ENCODE measurements at places on chromosomes 4 and X. TPM values are rescaled to one million over a fixed set of nuclear protein-coding genes. Genes with fewer than 3 reads are reported as not detected.

PI4K2B gene
- 23.1 TPM for total RNA-seq

- no peak overlapping the region for H3K4me3 ChIP-seq
- H3K4me1 ChIP-seq: peaks cover 15% of the 10 kb centered on the region
- no peak overlapping the region for H3K27ac ChIP-seq
- H3K27me3 ChIP-seq: no peaks in the 10 kb centered on the region
These were observed 141.6 kb downstream of the DCLK2 start for GRCh38 chr4:150219841-150220240.

MAGEB2 gene
- total RNA-seq: not detected

PITX2 gene
- not detected for total RNA-seq

DNA sequence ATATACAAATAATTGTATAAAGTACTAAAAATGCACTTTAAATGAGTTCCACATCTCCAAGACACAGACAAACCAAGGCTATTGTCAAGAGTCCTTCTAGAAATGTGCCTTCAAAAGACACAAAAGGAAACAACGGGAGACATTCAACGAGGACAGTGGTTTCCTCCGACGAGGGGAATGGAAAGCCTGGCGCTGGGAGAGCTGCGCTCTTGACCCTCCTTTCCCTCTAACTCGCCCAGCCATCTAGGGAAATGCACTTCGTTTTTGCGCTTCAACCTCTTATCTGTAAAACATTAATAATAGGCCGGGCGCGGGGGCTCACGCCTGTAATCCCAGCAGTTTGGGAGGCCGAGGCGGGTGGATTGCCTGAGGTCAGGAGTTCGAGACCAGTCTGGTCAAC, 37.0 kb downstream of the ZFP42 start:
- H3K27ac ChIP-seq: no peak overlapping the region
- no peaks in the 10 kb centered on the region for H3K27me3 ChIP-seq
- no peak overlapping the region for H3K4me3 ChIP-seq

GRCh38 chrX:134632355-134632754, 25.9 kb downstream of the PLAC1 start:
- H3K27me3 ChIP-seq: no peaks in the 10 kb centered on the region
- H3K4me3 ChIP-seq: no peak overlapping the region
- H3K4me1 ChIP-seq: no peaks in the 10 kb centered on the region
- H3K36me3 ChIP-seq: no peaks in the 10 kb centered on the region
- no peak overlapping the region for H3K27ac ChIP-seq

GRCh38 chr4:1253831-1254230, 4.9 kb upstream of the CTBP1 start:
- DNase-seq: no peak
- H3K36me3 ChIP-seq: peaks cover 9% of the 10 kb centered on the region
- H3K27me3 ChIP-seq: no peaks in the 10 kb centered on the region
- no peak overlapping the region for H3K27ac ChIP-seq

GRCh38 chr4:10611673-10612072, 72.9 kb downstream of the CLNK start:
- no peaks in the 10 kb centered on the region for H3K27me3 ChIP-seq
- DNase-seq: no peak
- no peak overlapping the region for H3K27ac ChIP-seq
- H3K36me3 ChIP-seq: no peaks in the 10 kb centered on the region
- no peak overlapping the region for H3K4me3 ChIP-seq

- no peaks in the 10 kb centered on the region for H3K27me3 ChIP-seq
- peak within 1 kb of the TSS; percentile 39 for H3K4me3 ChIP-seq
- peak within 1 kb of the TSS; percentile 36 for H3K27ac ChIP-seq
- H3K36me3 ChIP-seq: no peaks in the 10 kb centered on the region
These were observed at the start of gene BMPR1B for GRCh38 chr4:94757192-94758140. TSS of gene BMPR1B (plus strand) at chr4:94757955. CDS start at chr4:95104425, 346,470 bp downstream.

L1CAM gene
- total RNA-seq: 3.2 TPM

LANCL3 gene
- total RNA-seq: 6.6 TPM

- H3K36me3 ChIP-seq: no peaks in the 10 kb centered on the region
- H3K27me3 ChIP-seq: no peaks in the 10 kb centered on the region
- no peak for DNase-seq
- H3K4me1 ChIP-seq: no peaks in the 10 kb centered on the region
These were observed 44.2 kb upstream of the ADAM29 start for GRCh38 chr4:174873931-174874330.

FAM200B gene
- 30.5 TPM for total RNA-seq

DNA sequence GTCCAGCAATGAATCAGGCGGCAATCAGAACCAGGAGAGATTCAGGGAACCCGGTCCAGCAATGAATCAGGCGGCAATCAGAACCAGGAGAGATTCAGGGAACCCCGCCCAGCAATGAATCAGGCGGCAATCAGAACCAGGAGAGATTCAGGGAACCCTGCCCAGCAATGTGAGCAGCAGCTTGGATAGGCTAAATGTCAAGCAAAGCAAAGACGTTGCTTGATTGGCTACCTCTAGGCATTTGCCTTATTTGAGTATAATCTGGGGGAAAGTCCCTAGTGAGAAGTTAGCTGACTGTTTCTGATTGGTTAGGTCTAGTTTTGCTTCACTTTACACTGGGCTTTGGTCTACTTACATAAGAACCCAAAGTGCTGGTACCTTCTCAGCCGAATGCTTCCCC, 1212.2 kb upstream of the TENM3 start:
- no peaks in the 10 kb centered on the region for H3K27me3 ChIP-seq
- H3K27ac ChIP-seq: peak overlapping the region; percentile 62
- no peak overlapping the region for H3K4me3 ChIP-seq
- H3K36me3 ChIP-seq: no peaks in the 10 kb centered on the region
- DNase-seq: no peak

GRCh38 chrX:70434352-70434866, 10.2 kb upstream of the DLG3 start:
- peak overlapping the region; percentile 58 for H3K4me3 ChIP-seq
- peaks cover 28% of the 10 kb centered on the region for H3K4me1 ChIP-seq
- H3K36me3 ChIP-seq: no peaks in the 10 kb centered on the region
- peak; percentile 7 for DNase-seq
- peak overlapping the region; percentile 82 for H3K27ac ChIP-seq

SUPT20HL1 gene
- not detected for total RNA-seq

Data from esophagus squamous epithelium (tissue), 5 donors.